ENCODE measurements at places on chromosomes 3 and 15.

GRCh38 chr3:158801201-158801600 is 653 bp upstream of the MFSD1 start:
- no peak for DNase-seq

- no peak for DNase-seq
Measured at GRCh38 chr3:11367143-11367693, 95.0 kb downstream of the ATG7 start.

DNA sequence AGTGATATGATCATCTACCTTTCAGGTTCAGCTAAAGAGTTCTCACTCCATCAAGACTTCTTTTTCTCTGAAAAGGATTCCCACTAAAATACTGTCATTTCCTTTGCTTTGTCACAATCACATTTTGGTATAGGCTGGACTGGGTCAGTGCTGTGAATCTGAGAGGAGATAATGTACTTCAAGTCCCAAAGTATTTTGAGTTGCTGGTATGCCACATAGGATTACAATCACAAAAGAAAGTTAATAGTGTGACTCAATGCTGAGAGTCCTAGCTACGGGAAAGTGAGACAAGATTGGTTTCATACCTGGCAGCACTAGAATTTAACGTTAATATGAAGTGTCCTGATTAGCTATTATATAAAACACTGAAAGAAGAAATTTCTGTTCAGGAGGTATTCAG is 1073.5 kb downstream of the FHIT start:
- no peak for DNase-seq

GRCh38 chr3:113008117-113008516 is 17.3 kb downstream of the GTPBP8 start:
- no peak for DNase-seq

DNA sequence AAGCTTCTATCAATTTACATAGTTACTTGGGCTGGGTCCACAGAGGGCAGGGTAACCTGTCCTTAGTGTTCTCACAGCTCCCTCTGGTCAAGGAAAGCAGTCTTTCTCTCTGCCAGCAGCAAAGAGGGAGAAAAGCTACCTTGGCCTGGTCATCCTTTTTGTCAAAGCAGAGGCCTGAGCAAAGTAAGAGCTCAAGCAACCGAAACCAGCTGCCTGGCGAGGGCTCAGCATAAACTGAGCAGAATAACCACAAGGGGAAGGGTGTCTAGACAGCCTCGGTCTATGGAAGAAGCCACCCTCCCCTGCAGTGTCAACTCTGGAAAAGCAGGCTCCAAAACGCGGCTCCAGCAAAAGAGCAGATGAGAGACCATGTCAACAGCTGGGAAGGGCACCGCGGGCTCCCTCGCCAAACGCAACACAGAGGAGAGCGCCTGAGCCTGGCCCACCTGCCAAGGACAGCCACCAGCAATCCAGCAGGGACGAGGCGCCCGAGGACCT is 17.4 kb downstream of the LRIG1 start:
- DNase-seq: no peak

- DNase-seq: no peak
Measured at GRCh38 chr15:41919201-41919820, 25.5 kb upstream of the SPTBN5 start.

DNA sequence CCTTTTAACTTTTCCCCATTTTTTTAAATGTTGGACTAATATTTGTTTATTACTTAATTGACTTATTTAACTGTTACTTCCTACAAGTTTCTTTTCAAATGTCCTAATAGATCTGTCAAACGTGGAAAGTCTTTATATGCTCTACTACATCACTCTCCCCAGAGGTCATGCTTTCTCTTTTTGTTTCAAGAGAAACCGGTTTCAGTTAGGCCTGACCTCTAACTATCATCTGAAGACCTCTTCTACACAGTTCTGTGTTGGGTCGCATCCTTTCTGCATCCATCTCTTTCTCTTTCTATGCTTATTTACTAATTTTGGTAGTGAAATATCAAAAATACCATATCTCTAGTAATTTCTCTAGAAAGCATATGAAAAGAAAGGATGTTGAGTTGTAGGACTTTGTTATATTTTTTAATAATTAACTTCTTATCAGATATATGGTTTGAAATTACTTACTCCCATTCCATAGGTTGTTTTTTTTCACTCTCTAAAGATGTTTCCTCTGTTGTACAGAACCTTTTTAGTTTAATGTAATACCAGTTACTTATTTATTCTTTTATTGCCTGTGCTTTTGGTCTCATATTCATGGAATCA is 781.2 kb upstream of the ARPP21 start:
- DNase-seq: no peak

DNA sequence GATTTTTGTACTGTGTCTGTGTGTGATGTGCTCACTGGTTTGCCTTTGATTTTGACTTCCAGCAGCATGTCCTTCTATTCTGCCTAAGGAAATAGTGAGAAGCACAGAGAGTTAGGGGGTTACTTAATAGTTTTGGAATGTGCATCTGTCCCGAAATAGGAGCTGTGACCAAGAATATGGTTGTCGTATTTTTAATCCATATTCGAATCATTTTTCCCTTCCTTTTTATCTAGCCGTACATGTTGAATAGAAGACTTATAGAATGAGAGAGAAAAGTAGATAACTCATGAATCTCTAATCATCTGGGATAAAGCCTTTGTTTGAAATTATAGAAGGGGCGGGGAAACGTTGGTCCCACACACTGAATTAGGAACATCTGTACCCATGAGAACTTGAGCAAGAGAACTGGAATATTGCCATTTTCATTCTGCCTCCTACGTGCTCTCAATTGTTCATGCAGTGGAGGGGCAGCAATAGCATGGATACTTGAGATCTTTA is 23.6 kb downstream of the CRTC3 start:
- no peak for DNase-seq

GRCh38 chr3:122586098-122586497 is 8.6 kb downstream of the PARP15 start:
- DNase-seq: no peak

GRCh38 chr3:99108508-99108907 is 207.0 kb upstream of the DCBLD2 start:
- DNase-seq: no peak

DNA sequence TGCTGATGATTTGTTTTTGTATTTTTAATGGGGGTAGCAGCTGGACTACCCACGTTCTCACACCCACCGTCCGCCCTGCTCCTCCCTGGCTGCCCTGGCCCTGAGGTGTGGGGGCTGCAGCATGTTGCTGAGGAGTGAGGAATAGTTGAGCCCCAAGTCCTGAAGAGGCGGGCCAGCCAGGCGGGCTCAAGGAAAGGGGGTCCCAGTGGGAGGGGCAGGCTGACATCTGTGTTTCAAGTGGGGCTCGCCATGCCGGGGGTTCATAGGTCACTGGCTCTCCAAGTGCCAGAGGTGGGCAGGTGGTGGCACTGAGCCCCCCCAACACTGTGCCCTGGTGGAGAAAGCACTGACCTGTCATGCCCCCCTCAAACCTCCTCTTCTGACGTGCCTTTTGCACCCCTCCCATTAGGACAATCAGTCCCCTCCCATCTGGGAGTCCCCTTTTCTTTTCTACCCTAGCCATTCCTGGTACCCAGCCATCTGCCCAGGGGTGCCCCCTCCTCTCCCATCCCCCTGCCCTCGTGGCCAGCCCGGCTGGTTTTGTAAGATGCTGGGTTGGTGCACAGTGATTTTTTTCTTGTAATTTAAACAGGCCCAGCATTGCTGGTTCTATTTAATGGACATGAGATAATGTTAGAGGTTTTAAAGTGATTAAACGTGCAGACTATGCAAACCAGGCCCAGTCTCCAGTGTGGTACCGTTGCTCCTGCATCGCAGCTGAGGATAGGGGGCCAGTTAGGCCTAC is 1.4 kb upstream of the FES start:
- no peak for DNase-seq

Data from nucleus accumbens (tissue), 56 donors.